ENCODE measurements at places on chromosomes 3 and 15. TPM values are rescaled to one million over a fixed set of nuclear protein-coding genes. Genes with fewer than 3 reads are reported as not detected.

TMC3 gene
- not detected for total RNA-seq

TMEM207 gene
- total RNA-seq: not detected

LTF gene
- total RNA-seq: under 0.01 TPM

SERINC4 gene
- total RNA-seq: not detected

RASGRP1 gene
- total RNA-seq: 0.50 TPM

COLQ gene
- total RNA-seq: under 0.01 TPM

NAA50 gene
- total RNA-seq: 331 TPM

MRAS gene
- 2.7 TPM for total RNA-seq

CCDC54 gene
- total RNA-seq: not detected

CCR8 gene
- total RNA-seq: not detected

PATL2 gene
- total RNA-seq: under 0.01 TPM

RPL32 gene
- 1,107 TPM for total RNA-seq

STRA6 gene
- 3.5 TPM for total RNA-seq

TYRO3 gene
- total RNA-seq: 9.3 TPM

LTK gene
- under 0.01 TPM for total RNA-seq

PLXNA1 gene
- 139 TPM for total RNA-seq

CKMT1B gene
- 69.5 TPM for total RNA-seq

FES gene
- 0.34 TPM for total RNA-seq

Measured in nasal cavity respiratory epithelium epithelial cell of viscerocranial mucosa (primary cell).